ENCODE measurements at places on chromosomes 5 and 9.

DNA sequence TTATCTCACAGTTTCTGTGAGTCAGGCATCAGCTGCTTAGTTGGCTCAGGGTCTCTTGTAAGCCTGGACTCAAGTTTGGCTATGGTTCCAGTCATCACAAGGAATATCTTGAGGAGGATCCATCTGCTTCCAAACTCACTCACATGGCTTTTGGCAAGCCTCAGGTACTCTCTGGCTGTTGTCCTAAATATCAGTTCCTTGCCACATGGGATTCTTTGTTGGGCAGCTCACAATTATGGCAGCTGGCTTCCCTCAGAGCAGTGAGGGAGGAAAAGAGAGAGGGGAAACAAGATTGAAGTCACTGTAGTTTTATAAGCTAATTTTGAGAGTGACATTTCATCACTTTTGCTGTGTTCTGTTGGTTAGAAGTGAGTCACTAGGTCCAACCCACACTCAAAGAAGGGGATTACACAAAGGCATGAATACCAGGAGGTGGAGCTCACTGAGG lies 144.5 kb downstream of the GCNT1 start:
- no peak for DNase-seq

DNA sequence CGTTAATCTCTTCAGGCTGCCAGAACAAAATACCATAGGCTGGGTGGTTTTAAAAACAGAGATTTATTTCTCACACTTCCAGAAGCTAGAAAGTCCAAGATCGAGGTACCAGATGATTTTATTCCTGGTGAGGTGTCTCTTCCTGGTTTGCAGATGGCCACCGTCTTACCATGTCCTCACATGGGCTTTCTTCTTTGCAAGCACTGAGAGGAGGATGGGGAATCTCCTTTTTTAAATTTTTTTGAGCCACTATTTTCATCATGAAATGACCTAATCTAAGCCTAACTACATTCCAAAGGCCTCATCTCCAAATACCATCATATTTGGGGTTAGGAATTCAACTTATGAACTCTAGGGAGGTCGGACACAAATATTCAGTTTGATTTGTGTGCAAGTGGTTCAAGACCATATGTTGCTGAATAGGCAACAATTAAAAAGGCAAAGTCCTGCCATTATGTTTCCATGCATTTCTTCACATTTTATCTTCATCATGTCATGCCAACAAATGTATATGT lies 371.2 kb downstream of the CDH18 start:
- no peak for DNase-seq

- peak; percentile 20 for DNase-seq
Observed at GRCh38 chr5:45454114-45454513, 242.1 kb downstream of the HCN1 start.

DNA sequence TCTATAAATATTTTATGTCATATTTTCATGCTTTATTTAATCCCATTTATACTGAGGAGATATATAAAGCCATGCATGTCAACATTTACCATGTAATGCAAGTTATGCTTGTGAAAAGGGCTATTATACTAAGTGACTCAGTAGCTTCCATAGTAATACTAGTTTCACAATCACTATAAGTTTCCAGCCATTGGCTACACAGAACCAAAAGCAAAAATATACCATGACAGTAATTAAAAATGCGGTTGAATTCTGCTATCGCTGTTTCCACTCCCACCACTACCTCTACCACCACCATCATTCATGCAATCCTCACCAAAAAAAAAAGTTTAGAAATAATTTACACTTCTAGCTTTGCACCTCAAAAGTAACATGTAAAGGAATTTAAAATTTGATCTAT lies 60.2 kb downstream of the MLLT3 start:
- DNase-seq, result no peak

GRCh38 chr5:79856456-79857055 lies 134.5 kb downstream of the MTX3 start:
- DNase-seq, result no peak

DNA sequence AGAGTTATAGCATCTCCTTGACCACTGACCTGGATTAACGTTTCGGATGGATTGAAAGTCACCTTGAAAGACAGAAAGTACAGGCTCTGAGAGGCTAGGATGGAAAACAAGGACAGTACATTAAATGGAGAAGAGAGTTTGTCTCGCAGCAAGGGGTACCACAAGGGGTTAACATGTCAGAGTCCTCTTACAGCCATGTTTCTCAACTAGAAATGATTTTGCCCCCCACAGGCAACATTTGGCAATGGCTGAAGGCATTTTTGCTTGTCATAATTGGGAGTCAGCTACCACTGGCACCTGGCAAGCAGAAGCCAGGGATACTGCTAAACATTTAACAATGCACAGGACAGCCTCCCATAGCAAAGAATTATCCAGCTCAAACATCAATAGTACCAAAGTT lies 90.8 kb upstream of the EQTN start:
- DNase-seq, result no peak

- no peak for DNase-seq
Observed at GRCh38 chr9:87080512-87081264, 133.4 kb upstream of the GAS1 start.

DNA sequence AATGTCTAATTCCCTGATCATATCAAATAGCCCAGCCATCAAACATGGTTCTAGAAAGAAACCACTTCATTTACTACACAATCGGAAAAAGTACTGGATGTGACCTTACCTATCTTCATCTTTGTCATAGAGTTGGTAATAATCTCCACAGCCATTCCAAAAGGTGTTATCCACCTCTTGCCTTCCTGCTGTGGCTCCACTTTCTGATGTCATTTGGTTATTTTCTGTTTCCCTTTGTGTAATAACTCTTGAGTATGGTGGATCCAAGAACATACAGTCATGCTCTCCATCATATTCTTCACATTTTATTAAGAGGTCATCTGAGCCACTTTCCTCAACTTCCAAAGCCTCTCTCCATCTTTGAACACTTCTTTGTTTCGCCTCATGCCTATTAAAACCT lies 31.7 kb downstream of the PJA2 start:
- no peak for DNase-seq

GRCh38 chr5:58117542-58117941 lies 342.3 kb downstream of the PLK2 start:
- DNase-seq, result no peak

DNA sequence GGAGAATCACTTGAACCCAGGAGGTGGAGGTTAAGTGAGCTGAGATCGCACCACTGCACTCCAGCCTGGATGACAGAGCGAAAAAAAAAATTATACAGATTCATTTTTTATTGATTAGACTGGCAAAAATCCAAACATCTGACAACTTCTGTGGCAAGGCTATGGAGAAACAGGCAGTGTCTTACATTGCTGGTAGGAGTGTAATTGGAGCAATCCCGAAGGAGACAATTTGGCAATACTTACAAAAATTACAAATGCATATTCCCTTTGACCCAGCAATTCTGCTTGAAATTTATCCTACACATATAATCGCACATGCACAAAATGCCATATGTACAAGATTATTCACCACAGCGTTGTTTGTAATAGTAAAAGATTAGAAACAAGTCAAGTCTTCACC lies 86.8 kb downstream of the MAPKAP1 start:
- DNase-seq, result no peak

DNA sequence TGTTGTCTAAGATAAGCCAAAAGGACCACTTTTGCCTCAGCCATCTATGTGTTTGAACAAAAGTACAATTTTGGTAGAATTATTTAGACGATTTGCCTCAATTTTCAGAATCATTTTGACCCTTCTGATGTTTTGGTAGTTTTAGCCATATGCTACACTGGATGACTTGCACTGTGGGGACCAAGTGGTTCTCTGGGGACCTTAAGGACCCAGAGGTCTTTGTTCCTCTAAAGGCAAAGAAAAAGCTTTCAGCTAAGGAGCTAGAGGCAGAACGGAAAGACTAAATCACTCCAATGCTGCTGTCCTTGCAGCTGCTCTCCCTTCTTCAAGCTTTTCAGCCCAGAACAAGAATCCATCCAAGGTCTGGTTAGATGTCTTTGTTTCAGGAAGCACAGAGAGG lies 51.0 kb upstream of the APC start:
- no peak for DNase-seq

DNA sequence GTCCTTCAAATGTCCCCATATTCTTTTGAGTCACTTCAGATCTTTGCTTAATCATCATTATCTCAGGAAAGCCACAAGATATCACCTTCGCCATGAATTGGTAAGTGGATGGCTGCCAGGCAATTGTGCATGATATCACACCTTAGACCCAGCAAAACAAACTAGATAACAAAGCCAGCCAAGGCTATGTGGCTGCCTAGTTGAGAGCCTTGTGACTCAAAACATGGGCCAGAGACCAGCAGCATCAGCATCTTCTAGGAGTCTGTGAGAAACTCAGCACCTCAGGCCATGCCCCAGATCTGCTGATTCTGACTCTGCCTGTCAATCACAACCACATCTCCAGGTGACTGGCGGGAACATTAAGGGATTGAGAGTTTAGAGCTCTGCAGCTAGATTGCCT lies 82.8 kb downstream of the SLIT3 start:
- no peak for DNase-seq

- DNase-seq, result no peak
Observed at GRCh38 chr9:129480227-129480626, 140.7 kb downstream of the C9orf50 start.

GRCh38 chr5:175521313-175521833 lies 43.0 kb downstream of the SFXN1 start:
- DNase-seq, result no peak

DNA sequence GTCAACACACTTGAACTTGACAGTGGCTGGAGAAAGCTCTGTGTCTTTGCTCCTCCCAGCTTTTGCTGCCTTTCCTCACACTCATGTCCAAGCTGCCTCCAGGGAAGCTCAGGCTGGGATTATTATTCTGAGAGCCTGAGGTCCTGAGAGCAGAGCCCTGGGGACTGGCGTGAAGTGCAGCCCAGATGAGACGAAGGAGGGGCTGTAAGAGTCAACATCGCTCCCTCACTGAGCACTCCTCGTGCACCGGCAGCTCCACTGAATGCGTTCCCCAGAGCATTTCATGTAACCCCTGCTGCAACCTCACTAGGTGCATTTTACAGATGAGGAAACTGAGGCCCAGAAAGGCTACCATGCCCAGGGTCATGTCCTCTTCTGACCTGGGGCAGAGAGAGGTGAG lies 63.5 kb upstream of the PHYKPL start:
- DNase-seq, result peak; percentile 18

DNA sequence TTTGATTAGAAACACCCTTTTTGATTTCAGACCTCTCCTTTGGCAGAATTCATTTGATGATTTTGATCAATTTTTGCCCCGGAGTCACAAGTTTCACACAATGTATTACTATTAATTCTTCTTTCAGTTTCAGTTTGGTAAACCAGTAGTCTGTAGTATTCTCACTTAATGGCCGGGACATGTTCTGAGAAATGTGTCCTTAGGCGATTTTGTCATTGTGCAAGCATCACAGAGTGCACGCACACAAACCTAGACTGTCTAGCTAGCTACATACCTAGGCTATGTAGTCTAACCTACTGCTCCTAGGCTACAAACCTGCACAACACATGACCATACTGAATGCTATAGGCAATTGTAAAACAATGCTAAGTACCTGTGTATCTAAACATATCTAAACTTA lies 662.5 kb downstream of the IRX1 start:
- DNase-seq, result no peak

DNA sequence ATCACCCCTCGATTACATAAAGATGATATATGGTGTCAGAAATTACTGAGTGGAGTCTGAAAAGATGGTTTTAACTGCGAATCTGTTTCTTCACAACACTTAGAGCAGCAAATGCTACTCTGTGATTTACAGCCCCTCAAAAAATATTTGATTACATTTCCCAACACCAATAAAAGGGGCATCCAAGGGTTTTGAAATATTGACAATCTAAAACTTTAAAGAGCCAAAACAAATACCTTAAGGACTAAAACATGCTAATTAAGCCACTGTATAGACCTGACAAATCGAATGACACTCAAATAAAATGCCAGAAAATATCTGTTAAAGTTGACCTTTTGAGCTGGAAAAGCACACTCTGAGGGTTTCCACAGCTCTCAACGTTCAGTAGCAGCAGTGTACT lies 73.2 kb downstream of the ELAVL2 start:
- no peak for DNase-seq

GRCh38 chr9:76629205-76629990 lies 134.8 kb upstream of the PCA3 start:
- no peak for DNase-seq

- no peak for DNase-seq
Observed at GRCh38 chr5:158559066-158559465, 540.6 kb downstream of the EBF1 start.

GRCh38 chr5:107129051-107129450 lies 541.7 kb downstream of the EFNA5 start:
- no peak for DNase-seq

- DNase-seq, result no peak
Observed at GRCh38 chr5:138950421-138951031, 75.4 kb upstream of the LRRTM2 start.

- no peak for DNase-seq
Observed at GRCh38 chr5:98104454-98105188, 668.8 kb upstream of the RGMB start.

DNA sequence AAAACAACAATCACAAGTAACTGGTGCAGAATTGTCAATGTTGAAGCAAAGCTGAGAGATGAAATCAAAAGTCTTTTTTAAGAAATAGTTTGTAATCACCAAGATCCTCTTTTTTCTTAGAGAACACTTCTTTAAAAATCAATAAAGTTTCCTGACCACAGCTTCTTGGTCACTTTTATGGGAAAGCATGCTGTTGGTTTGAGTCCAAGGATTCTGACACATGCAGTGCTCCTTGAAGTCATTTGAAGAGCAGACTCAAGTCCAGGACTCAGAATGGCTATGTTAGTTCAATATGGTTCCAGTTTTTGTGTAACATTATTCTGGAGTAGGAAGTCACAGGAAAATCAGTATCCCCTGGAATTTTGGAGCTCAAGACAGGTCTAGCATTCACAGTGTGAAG lies 480.6 kb downstream of the NR2F1-AS1 start:
- no peak for DNase-seq

- no peak for DNase-seq
Observed at GRCh38 chr5:121962347-121962670, 534 bp downstream of the SRFBP1 start.

GRCh38 chr9:32906213-32906612 lies 95.2 kb downstream of the APTX start:
- no peak for DNase-seq

- no peak for DNase-seq
Observed at GRCh38 chr9:68869022-68869421, 144.9 kb downstream of the PRKACG start.

DNA sequence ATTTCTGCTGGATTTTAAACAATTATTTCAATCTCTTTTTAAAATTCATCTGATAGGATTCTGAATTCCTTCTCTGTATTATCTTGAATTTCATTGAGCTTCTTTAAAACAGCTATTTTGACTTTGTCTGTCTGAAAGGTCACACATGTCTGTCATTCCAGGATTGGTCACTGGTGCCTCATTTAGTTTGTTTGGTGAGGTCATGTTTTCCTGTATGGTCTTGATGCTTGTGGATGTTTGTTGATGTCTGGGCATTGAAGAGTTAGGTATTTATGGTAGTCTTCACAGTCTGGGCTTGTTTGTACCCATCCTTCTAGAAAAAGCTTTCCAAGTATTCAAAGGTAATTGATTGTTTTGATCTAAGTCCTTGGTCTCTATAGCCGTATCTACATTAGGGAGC lies 39.1 kb downstream of the DENND4C start:
- no peak for DNase-seq

- DNase-seq, result peak; percentile 24
Observed at GRCh38 chr5:150302301-150303069, at the start of gene ARSI. Gene ARSI, minus strand, starts transcription at chr5:150302905. Its CDS starts 532 bp downstream, at chr5:150302373.

Measured in heart right ventricle (tissue), 16 donors.